Myocyte (in vitro differentiated cells): ENCODE measurements at places on chromosomes 1 and 21. TPM values are rescaled to one million over a fixed set of nuclear protein-coding genes. Genes with fewer than 3 reads are reported as not detected.

ANKRD35 gene
- total RNA-seq, result 0.13 and 0.31 TPM in 2 replicates

PPFIA4 gene
- total RNA-seq, result 122 and 180 TPM in 2 replicates

TLCD4 gene
- 5.3 and 9.1 TPM in 2 replicates for total RNA-seq

C8B gene
- total RNA-seq, result not detected in 2 replicates

KCNA3 gene
- total RNA-seq, result not detected in 2 replicates

DISC1 gene
- 3.6 and 5.2 TPM in 2 replicates for total RNA-seq

TPTE gene
- total RNA-seq, result not detected in 2 replicates

OLIG2 gene
- total RNA-seq, result not detected in 2 replicates

SPRR2B gene
- total RNA-seq, result not detected in 2 replicates

AHCYL1 gene
- total RNA-seq, result 36.3 and 41.5 TPM in 2 replicates

PRAMEF10 gene
- not detected in 2 replicates for total RNA-seq

COL8A2 gene
- 3.2 and 3.9 TPM in 2 replicates for total RNA-seq

PTPN14 gene
- 17.8 and 19.0 TPM in 2 replicates for total RNA-seq

PDXK gene
- total RNA-seq, result 55.6 and 87.0 TPM in 2 replicates

SIM2 gene
- 6.0 and 6.9 TPM in 2 replicates for total RNA-seq

RHD gene
- not detected in 2 replicates for total RNA-seq

INSRR gene
- total RNA-seq, result 0.05 TPM in 1 of 2 replicates, not detected in the other

TSPEAR gene
- not detected in 2 replicates for total RNA-seq

PADI2 gene
- total RNA-seq, result 352 and 536 TPM in 2 replicates

ZBED6 gene
- 19.6 and 20.6 TPM in 2 replicates for total RNA-seq

CD1D gene
- total RNA-seq, result 0.08 TPM in 1 of 2 replicates, not detected in the other

KRTAP13-4 gene
- total RNA-seq, result not detected in 2 replicates

TAS1R3 gene
- total RNA-seq, result 0.10 and 0.13 TPM in 2 replicates

ATAD3C gene
- not detected in 2 replicates for total RNA-seq

DNAI4 gene
- 5.6 and 5.9 TPM in 2 replicates for total RNA-seq

AUNIP gene
- total RNA-seq, result 0.70 and 2.3 TPM in 2 replicates

KCND3 gene
- total RNA-seq, result under 0.01 and 0.03 TPM in 2 replicates

NEK2 gene
- total RNA-seq, result 0.16 and 0.19 TPM in 2 replicates

LMNA gene
- total RNA-seq, result 1,328 and 1,573 TPM in 2 replicates

EVA1C gene
- total RNA-seq, result 1.0 and 1.9 TPM in 2 replicates

ZBTB48 gene
- 14.0 and 17.5 TPM in 2 replicates for total RNA-seq

SLC66A1 gene
- 30.7 and 36.0 TPM in 2 replicates for total RNA-seq

TCHH gene
- not detected in 2 replicates for total RNA-seq

GPR153 gene
- total RNA-seq, result 192 and 339 TPM in 2 replicates

GPX7 gene
- 33.8 and 103 TPM in 2 replicates for total RNA-seq

MIXL1 gene
- total RNA-seq, result not detected in 2 replicates

ZZZ3 gene
- total RNA-seq, result 68.3 and 88.4 TPM in 2 replicates

SERPINC1 gene
- total RNA-seq, result not detected in 2 replicates

ETV3 gene
- 9.7 and 11.7 TPM in 2 replicates for total RNA-seq

TMPRSS15 gene
- total RNA-seq, result 0.05 TPM in 1 of 2 replicates, not detected in the other

FALEC gene
- total RNA-seq, result not detected in 2 replicates

MARK1 gene
- 0.08 TPM in 1 of 2 replicates, not detected in the other for total RNA-seq

FCER1G gene
- not detected in 2 replicates for total RNA-seq

MYOC gene
- not detected in 2 replicates for total RNA-seq

ST6GALNAC5 gene
- 2.2 and 5.1 TPM in 2 replicates for total RNA-seq

C1orf185 gene
- not detected in 2 replicates for total RNA-seq
